CD4-positive, alpha-beta T cell treated with Interleukin-17A for 4 hours (primary cell): ENCODE measurements at places on chromosomes 4 and X.

DNA sequence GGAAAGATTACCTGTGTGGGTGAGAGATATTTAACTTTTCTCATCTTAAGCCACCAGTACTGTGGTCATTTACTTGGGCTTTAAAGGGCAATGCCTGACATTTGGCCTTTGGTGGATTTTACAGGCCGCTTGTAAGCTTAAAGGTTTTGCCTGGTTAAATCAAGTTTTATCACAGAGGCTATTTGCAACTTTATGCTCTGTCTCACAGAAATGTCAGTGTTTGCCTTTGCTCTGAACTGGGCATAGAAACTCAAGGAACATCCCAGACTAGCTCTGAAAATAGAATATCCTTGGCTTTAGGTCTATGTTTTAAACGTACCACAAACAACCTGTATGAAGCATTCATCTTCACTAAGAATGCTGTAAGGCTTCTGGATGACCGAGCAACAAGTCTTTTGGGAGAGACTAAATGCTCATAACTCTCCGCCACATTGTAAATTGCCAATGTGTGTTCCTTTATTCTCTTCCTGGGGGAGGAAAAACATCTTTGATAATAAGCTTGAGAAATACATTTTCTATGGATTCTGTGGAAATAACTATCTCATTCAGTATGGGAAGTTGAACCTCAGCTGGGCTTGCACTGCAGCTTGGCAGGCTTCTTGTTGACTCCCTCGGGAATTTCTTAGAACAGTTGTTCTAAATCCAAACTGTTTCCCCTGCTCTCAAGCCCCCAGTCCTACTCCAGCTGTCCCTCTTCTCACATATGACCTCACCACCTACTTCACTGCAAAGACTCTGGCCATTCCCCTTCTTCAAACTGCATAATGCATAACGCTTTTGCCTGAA, 105.8 kb upstream of the WDR44 start:
- DNase-seq: no peak

DNA sequence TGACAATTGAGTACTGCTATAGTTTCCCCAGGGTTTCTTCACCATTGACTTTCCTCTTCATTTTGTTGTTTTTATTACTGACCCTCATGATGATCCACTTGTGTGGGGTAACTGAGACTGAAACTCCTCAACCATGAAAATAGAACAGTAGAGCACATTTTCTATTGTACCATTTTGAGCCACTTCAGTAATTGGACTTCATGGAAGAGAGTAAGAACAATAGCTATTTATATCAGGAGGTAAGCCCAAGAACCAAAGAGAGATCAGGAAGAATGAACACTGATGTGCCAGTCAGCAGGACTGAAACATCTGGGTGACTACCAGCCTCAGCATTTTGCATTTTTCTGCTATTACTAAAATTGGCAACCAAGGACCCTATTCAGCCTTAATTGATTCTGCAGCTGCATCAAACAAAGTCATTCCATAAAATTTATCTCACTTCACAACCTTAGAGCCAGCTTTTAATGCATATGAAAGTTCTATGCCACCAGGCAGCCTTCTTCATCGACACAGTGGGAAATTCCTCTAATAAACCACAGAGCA, 151.4 kb downstream of the BANK1 start:
- no peak for DNase-seq

GRCh38 chr4:157772907-157773306, 399.9 kb downstream of the GASK1B start:
- DNase-seq: no peak

- DNase-seq: no peak
Measured at GRCh38 chrX:25015486-25016360, at the start of gene ARX. Gene ARX (minus strand): TSS chrX:25015965. CDS start chrX:25015737, 228 bp downstream.

DNA sequence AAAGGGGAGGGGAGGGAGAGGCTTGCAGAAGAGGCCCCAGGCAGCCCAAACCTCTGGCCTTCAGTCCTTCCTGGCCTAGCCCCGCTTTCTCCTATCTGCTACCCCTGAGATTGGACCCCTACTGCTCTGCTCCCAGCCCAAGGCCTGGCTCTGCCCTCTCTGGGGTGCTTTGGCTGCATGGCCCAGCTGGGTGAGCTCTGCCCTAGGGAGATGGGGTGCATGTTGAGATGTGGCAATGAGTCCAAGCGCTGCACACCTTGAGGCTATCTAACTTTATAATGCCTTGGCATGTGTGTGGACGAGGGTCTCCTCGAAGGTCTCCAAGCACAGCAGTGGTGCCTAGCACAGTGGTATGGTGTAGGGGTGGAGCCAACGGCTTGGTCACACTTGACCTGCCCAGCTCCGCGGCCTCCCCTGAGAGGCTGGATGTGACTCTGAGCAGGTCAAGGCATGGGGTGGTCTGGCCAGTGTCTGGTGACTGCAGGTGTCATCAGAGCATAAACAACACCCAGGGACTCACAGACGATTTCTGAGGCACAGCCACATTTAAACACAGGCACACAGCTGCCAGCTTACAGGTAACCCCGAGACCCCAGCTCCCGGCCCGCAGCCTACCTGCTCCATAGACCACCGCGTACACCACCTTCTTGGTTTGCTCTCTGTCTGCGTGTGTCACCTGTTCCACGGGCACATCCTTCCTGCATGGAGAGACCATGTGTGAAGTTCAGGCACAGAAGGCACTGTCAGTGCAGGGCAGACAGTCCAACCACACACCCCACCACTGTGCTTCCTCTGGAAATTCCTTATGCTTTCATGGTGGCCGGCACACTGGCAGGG, 36.3 kb downstream of the NAT8L start:
- DNase-seq: no peak

DNA sequence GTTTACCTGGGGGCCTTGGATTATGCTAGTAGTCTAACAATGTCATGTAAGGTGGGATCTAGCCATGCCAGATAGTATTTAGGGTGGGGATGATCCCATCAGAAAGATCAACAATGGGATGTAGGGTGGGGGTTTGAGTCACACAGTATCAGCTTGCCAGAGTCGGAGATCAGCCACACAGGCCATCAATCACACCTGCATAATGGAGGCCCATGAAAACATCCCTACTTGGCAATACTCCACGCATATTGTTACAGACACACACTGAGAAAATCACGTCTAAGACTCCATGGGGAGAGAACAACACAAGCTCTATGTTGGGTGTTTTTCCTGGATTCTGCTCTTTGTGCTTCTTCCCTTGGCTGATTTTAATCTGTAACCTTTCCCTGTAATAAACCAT, 49.5 kb upstream of the SLC25A4 start:
- DNase-seq: no peak

- no peak for DNase-seq
Measured at GRCh38 chr4:153122855-153123254, 81.4 kb upstream of the TRIM2 start.

DNA sequence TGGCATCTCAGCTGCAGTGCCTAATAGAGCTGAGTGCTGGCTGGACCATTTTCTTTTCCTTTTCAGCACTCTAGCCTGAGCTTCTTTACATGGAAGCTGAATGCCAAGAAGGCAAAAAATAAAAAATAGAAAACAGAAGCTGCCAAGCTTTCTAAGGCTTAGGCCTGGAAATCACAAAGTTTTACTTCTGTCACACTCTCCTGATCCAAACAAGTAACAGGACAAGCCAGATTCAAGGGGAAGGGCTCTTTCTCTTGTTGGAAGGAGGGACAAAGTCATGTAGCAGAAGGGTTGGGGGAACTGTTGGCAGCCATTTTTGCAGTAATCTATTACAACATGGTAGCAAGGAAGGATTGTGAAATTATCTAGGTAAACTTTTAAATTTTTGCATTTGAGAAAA, 131.8 kb downstream of the MSL3 start:
- no peak for DNase-seq
